Glutamatergic neuron (in vitro differentiated cells): ENCODE measurements at places on chromosomes 4 and X. TPM values are rescaled to one million over a fixed set of nuclear protein-coding genes. Genes with fewer than 3 reads are reported as not detected.

GRCh38 chr4:101067383-101067782 is 279.9 kb downstream of the PPP3CA start:
- DNase-seq, result no peak

- DNase-seq, result no peak
These were observed 250.6 kb downstream of the SNCA start for GRCh38 chr4:89586318-89586717.

DNA sequence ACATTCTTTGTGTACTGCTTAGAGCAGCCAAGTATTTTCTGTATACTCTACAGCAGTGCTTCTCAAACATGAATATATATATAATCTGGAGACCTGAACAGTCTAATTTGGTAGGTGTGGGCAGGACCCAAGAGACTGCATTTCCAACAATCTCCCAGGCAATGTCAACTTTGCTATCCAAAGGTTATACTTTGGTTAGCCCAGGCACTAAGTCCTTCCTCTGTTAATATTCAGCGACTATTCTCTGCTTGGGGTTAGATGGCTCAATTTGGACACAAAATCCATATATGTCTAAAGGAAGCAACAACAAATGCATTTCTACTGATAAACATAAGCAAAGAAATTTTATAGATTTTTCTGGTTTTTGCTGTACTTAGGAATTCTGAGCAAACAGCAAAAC is 480.0 kb upstream of the RPS6KA3 start:
- no peak for DNase-seq

DNA sequence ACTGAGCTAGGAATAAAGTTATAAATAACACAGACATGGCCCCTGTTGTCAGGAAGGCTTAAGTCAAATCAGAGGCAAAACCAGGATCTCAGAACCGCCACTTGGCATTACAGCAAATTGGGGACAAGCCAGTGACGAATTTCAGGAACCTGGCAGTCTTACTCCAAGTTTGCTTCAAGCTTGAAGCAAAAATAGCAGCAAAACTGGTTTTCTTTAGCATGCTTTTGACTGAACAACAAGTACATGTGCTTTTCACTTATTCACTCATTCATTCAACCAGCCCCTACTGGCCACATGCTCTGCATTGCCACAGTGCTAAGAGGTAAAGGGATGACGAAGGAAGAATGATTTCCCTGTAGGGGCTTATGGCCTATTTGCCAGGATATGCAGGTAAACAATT is 253.9 kb upstream of the PPARGC1A start:
- DNase-seq, result no peak

- DNase-seq, result no peak
These were observed 899.8 kb downstream of the RAB28 start for GRCh38 chr4:12584116-12584875.

DNA sequence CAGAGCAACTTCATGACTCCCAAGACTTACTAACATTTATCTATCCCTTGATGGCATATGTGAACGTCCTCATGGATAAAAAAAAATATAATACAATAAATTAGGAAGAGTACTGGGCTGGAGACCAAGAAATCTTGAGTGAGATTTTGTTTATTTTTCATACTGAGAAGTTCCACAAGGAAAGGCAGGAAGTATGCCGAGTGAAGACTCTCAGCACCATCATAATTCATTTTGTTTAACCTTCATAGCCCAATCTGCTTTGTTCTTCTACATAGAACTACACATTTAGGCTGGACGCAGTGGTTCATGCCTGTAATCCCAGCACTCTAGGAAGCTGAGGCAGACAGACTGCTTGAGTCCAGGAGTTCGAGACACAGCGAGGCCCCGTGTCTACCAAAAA is 198.3 kb downstream of the NSUN7 start:
- DNase-seq, result no peak

DNA sequence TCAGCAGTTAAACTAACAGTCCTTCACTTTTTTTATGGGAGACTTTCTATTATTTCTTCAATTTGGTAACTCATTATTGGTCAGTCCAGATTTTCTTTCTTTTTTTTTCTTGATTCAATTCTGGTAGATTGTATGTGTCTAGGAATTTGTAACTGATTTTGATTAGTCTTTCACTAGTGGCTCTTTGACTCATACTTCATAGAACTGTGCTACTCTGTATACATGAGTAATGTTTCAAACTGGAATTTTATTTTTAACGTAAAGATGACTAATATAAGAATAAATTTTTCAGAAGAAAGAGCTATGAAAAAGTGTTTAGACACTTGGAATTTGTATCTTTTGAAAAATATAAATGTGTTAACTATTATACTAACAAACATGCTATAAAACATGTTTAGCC is 813.0 kb downstream of the TRAM1L1 start:
- no peak for DNase-seq

CLCN5 gene
- total RNA-seq, result 34.7 TPM

POF1B gene
- not detected for total RNA-seq

GAGE12E gene
- not detected for total RNA-seq

GRCh38 chr4:154908168-154908567 is 127.1 kb downstream of the RBM46 start:
- DNase-seq, result no peak

AGA gene
- total RNA-seq, result 7.4 TPM

MXRA5 gene
- total RNA-seq, result 0.25 TPM

DNA sequence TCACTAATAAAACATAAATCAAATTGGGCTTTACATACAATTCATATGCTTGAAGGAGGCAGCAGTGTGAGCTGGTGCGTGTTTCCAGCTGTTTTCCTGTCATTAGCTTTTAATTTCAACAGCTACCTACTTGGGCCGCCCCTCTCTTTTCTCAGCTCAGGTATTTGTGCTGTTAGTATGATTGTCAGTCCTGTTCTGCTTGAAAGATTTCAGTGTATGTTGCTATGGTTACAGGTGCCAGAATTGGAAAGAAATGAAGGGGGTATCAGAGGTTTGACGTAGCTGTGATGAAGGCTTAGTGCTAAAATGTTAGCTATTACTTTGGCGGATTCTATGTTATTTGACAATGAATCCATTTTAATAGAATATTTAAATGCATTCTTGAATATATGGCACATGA is 440.3 kb downstream of the ZIC3 start:
- DNase-seq, result no peak

- DNase-seq, result no peak
These were observed 82.2 kb downstream of the DCLK2 start for GRCh38 chr4:150160473-150160872.

- DNase-seq, result no peak
These were observed 58.1 kb downstream of the PHEX start for GRCh38 chrX:22090181-22090580.

- no peak for DNase-seq
These were observed 4.5 kb upstream of the CSN2 start for GRCh38 chr4:69970071-69970470.

DNA sequence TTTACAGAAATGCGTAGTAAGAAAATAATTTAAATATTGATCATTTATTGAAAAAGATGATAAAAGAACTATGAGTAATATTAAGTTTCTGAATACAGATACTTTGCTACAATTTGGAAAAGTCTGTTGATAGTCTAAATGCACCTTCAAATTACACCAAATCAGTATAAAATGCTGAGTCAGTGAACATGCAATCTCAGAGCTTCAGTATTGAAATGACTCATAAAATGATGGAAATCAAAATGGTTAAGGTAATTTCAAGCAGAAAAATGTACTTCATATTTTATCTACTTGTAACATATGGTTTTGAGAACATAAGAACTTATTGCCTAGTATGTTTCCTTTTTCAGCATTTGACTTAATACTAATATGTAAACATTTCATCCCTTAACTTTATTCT is 448.2 kb downstream of the PCDH10 start:
- DNase-seq, result no peak
